ENCODE measurements at places on chromosomes 2 and 18.

DNA sequence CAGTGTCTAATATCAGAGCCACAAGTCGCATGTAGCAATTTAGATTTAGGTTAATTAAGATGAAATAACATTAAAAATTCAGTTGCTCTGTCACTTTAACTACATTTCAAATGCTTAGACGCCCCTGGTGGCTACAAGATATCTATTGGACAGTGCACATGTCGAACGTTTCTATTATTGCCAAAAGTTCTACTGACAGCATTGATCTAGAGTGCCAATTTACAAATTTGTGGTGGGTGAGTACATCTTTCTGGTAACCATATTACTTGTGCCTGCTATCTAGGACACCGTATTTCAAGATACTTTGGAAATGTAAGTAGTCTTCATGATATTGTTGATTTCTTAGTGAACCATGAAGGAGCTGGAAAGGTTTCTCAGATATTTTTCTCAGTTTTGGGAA lies 20.2 kb downstream of the PIK3C3 start:
- no peak for DNase-seq

DNA sequence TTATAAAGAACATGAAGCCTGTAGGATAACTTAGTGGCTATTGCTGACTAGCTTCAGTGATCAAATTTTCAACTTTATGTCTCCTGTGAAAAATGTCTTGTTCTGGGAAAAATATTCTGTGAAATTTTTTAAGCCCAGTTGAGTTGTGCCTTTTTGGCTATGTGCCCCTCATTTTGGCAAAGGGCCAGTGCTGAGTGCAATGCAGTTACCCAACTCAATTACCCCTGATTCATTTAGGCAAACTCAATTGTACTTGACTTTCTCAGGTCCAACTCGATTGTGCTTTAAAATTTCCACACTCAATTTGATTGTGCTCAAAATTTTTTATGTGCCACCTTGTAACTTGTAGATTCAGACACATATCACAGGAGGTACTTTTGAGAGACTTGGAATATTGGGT lies 548.8 kb upstream of the NRP2 start:
- peak; percentile 55 for DNase-seq

DNA sequence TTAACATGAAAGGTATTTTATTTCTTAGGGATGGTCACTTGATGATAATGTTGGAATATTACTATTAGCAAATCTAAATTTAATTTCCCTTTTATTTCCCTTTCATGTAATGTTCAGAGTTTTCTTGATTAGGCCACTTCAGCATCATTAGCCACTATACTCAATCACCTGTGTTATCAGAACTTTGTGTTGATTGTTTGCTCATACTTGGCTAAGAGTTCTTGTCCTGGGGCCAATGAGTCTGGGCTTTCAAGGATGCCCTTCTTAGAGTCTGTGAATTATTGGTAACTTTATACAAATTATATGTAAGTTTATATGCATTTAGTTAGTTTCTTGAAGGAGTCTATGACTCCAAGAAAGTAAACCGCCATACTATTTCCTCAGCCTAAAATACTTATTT lies 408.0 kb upstream of the DDX18 start:
- no peak for DNase-seq

- DNase-seq = no peak
Measured at GRCh38 chr18:54119524-54120019, 104.9 kb downstream of the MBD2 start.
